AML-193 (cell line): ENCODE measurements at places on chromosomes 3 and 15.

- DNase-seq = no peak
Measured at GRCh38 chr15:36807134-36807764, 227.8 kb downstream of the CDIN1 start.

DNA sequence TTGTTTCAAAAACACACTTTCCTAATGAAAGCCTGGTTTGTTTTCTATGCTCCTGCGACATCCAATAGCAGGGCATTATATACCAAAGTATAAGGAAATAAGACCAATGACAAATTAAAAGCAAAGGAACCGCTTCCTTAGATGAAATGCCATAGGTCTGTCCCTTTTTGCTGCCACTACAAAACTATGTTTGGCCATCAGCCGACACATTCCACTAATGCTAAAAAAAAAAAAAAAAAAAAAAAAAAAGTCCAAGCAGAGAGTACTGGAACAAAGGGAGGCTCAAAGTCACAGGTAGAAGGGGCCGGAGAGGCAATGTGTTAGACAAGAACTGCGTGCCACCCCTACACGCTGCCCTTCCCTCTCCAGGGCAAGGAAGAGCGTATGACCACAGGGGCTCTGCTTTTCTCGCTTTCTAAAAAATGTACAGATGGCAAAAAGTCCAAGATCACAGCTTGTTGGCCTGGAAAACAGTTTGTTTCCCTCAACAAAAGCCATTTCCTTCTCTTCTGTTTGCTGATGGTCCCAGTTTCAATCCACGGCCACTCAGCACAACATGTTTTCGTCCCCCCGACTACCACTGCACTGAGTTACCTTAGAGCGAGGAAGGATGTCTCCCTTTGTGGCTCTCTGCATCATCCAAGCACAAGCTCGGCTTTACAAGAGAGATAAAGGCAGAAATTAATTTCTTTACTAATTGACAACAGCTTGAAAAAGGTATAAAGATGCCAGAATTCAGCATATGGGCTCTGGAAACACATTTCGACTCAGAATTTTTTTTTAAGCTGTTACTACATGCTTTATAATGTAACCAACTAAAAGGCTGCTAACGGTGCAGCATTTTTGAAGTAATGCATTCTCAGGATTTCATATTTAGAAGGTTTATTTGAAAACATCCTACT lies 70.8 kb downstream of the ABTB1 start:
- no peak for DNase-seq

- DNase-seq = no peak
Measured at GRCh38 chr3:12727481-12727880, 31.6 kb downstream of the TMEM40 start.

GRCh38 chr3:41418961-41419691 lies 219.8 kb downstream of the CTNNB1 start:
- no peak for DNase-seq

DNA sequence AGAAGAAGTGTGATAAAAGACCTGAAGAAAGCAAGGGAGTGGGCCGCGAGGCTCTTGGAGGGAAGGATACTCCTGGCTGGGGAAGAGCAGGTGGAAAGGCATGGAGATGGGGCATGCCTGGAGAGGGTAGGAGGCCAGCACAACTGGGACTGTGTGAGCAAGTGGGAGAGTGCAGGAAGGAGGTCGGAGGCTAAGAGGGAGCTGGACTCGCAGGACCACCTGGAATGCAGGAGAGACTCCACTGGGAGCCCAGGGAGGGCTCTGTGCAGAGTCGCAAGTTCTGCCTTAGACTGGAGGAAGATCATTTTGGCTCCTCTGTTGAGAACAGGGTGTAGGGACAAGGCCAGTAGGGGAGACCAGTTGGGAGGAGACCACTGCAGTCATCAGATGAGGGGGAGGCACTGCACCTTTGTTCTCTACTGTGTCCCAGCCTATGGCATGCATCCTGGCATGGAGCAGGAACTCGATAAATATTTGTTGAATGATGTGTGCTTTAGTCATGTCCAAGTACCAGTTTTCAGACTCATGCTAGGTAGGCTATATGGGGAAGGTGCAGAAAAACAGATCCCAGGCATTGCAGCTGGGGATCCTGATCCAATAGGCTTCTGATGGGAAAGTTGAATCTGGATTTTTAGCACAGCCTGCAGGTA lies 13.7 kb downstream of the FAM107A start:
- DNase-seq = no peak

DNA sequence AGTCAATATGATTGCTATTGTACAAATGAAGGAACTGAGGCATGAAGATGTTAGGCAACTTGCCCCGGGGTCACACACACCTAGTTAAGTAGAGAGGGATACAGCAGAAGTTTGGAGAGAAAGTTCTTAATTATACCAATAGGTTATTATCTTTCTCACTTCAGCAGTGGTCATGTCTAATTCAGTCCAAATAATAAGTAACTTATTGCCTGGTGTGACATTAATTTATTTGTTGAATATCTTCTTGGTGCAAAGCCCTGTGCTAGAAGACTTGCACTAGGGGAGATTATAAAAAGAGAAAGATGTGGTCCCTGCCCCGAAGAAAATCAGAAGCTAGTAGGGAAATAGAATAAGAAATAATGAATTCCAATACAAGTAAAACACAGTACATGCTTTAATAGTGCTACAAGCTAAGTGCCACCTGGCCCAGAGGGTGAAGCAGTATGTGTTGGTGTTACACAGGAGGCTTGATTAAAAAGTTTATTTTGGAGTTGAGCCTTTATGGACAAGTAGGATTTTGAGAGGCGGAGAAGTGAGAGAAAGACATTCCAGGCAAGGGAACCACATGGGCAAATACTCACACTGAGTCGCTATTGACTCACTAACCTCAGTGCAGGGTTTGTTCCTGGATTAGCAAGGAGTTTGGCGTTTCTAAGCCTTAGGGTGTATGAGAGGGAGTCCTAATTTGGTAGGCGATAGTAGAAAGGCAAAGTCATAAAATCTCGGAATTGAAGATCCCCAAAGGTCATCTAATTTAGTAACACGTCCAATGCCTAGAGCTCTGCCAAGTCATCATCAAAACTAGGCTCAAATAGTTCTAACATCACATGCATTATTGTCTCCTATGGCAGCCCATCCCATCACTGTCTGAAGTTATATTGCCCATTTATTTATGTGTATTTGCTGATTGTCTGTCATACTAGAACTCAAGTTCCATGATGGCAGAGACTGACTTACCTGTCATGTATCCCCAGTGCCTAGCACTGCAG lies 19.2 kb upstream of the GSK3B start:
- no peak for DNase-seq

- no peak for DNase-seq
Measured at GRCh38 chr3:11521167-11521566, 122.5 kb downstream of the VGLL4 start.

DNA sequence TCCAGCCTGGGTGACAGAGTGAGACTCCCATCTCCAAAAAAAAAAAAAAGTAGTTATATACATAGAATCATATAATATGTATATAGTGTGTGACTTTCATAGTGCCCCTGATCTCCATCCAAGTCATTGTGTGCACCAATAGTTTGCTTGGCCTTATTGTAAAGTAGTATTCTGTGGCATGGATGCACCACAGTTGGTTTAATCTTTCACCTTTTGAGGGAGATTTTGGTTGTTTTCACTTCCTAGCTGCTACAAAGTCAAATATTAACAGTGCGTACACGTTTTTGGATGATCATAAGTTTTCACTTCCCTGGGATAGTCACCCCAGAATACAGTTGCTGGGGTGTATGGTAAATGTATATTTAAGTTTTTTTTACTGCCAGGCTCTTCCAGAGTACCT lies 162.8 kb downstream of the PTPRG start:
- DNase-seq = no peak
